Mesenteric fat pad (tissue), 1 donor: ENCODE measurements at places on chromosomes 13 and 19. TPM values are rescaled to one million over a fixed set of nuclear protein-coding genes. Genes with fewer than 3 reads are reported as not detected.

The SLC6A16 gene
- total RNA-seq = 3.1 TPM

The SHC2 gene
- 29.1 TPM for total RNA-seq

- no peak for DNase-seq
These were observed 168.2 kb downstream of the KDM4B start for GRCh38 chr19:5137114-5137513.

The GFY gene
- not detected for total RNA-seq

- DNase-seq = no peak
These were observed 161.1 kb downstream of the DCT start for GRCh38 chr13:94318418-94318817.

GRCh38 chr13:30908416-30908980 is 2.4 kb downstream of the MEDAG start:
- no peak for DNase-seq

- DNase-seq = no peak
These were observed 136.8 kb downstream of the MIPEP start for GRCh38 chr13:23752111-23753001.

- no peak for DNase-seq
These were observed 29.0 kb downstream of the LILRB4 start for GRCh38 chr19:54691582-54692297.

The STARD13 gene
- 59.2 TPM for total RNA-seq

GRCh38 chr19:47512183-47512947 is 2.5 kb downstream of the NAPA start:
- no peak for DNase-seq

GRCh38 chr13:21069561-21070004 is 8.2 kb upstream of the LATS2 start:
- DNase-seq = no peak

The ZNF723 gene
- not detected for total RNA-seq

The FOSB gene
- 907 TPM for total RNA-seq

The MEGF8 gene
- total RNA-seq = 25.8 TPM

The ZNF266 gene
- total RNA-seq = 14.0 TPM

GRCh38 chr13:24013189-24013588 is 115.9 kb upstream of the C1QTNF9B start:
- DNase-seq = no peak

GRCh38 chr13:112495465-112495864 is 92.5 kb downstream of the TUBGCP3 start:
- no peak for DNase-seq

The ZNF296 gene
- 0.61 TPM for total RNA-seq

- DNase-seq = no peak
These were observed 65.2 kb downstream of the SOX1 start for GRCh38 chr13:112132142-112132541.
